Large intestine (tissue), 12 donors: ENCODE measurements at places on chromosomes 3 and 15. TPM values are rescaled to one million over a fixed set of nuclear protein-coding genes. Genes with fewer than 3 reads are reported as not detected.
A peak's percentile ranks its signal among the peaks of the same experiment; 100 is the strongest.

- no peaks in the 10 kb centered on the region for H3K36me3 ChIP-seq
- H3K4me3 ChIP-seq, result no peak overlapping the region
- DNase-seq, result no peak
- H3K27me3 ChIP-seq, result no peaks in the 10 kb centered on the region
- no peak overlapping the region for H3K27ac ChIP-seq
Measured at GRCh38 chr3:82012775-82013174, 251.3 kb upstream of the GBE1 start.

GRCh38 chr15:61743345-61743909 is 316.8 kb downstream of the VPS13C start:
- H3K27me3 ChIP-seq, result no peaks in the 10 kb centered on the region
- H3K4me3 ChIP-seq, result no peak overlapping the region
- no peak for DNase-seq
- no peak overlapping the region for H3K27ac ChIP-seq
- no peaks in the 10 kb centered on the region for H3K4me1 ChIP-seq

GRCh38 chr3:66361356-66361755 is 139.5 kb downstream of the LRIG1 start:
- DNase-seq, result no peak
- no peaks in the 10 kb centered on the region for H3K27me3 ChIP-seq
- no peaks in the 10 kb centered on the region for H3K36me3 ChIP-seq
- H3K4me1 ChIP-seq, result peaks cover 7% of the 10 kb centered on the region
- H3K4me3 ChIP-seq, result no peak overlapping the region
- no peak overlapping the region for H3K27ac ChIP-seq

- H3K27me3 ChIP-seq, result no peaks in the 10 kb centered on the region
- no peaks in the 10 kb centered on the region for H3K4me1 ChIP-seq
- peaks cover 5% of the 10 kb centered on the region for H3K36me3 ChIP-seq
- no peak overlapping the region for H3K4me3 ChIP-seq
- peak; percentile 50 for DNase-seq
Measured at GRCh38 chr15:99306694-99307338, 55.5 kb downstream of the LRRC28 start.

DNA sequence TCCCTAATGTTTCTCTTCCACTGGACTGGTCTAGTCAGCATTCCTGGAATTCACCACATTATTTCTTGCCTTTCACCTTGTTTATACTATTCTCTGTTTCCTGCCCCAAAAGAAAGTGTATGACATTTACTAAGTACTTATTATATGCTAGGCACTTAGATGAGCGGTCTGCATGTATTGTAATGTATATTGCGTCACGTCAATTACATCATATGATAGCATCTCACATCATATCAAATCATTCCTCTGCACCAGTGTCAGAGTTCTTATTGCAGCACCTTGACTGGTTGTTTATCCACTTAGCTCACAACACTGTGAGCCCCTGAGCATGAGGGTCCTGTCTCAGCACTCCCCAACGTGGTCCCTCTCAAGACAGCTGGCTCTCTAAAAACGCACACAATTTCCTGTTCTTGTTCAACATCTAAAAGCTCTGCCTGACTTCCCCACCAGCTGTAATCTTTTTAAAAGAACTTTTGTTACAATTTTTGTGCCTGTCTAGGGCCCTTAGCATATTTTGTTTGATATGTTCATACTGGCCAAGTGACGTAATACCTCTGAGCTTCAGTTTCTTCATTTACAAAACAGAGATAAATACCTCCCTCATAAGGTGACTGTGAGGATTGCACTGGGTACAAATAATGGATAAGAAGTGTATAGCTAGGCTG is 58.8 kb downstream of the ARHGAP31 start:
- no peaks in the 10 kb centered on the region for H3K36me3 ChIP-seq
- H3K27me3 ChIP-seq, result no peaks in the 10 kb centered on the region
- no peak overlapping the region for H3K27ac ChIP-seq
- no peaks in the 10 kb centered on the region for H3K4me1 ChIP-seq
- H3K4me3 ChIP-seq, result no peak overlapping the region

GRCh38 chr3:186937017-186937875 is 6.9 kb downstream of the ST6GAL1 start:
- no peaks in the 10 kb centered on the region for H3K36me3 ChIP-seq
- no peak overlapping the region for H3K4me3 ChIP-seq
- H3K27me3 ChIP-seq, result no peaks in the 10 kb centered on the region

GRCh38 chr3:130925628-130926027 is 31.7 kb downstream of the ATP2C1 start:
- no peak for DNase-seq
- no peaks in the 10 kb centered on the region for H3K36me3 ChIP-seq

The PRICKLE2 gene
- polyA plus RNA-seq, result 10.5 TPM

The GNB4 gene
- 17.7 TPM for polyA plus RNA-seq

The ALAS1 gene
- polyA plus RNA-seq, result 37.2 TPM

- no peaks in the 10 kb centered on the region for H3K27me3 ChIP-seq
- peak; percentile 50 for DNase-seq
- H3K4me1 ChIP-seq, result no peaks in the 10 kb centered on the region
- no peak overlapping the region for H3K4me3 ChIP-seq
- no peaks in the 10 kb centered on the region for H3K36me3 ChIP-seq
Measured at GRCh38 chr3:101195951-101196713, 124.2 kb downstream of the IMPG2 start.

GRCh38 chr3:72214066-72214951 is 429.4 kb upstream of the PROK2 start:
- H3K27me3 ChIP-seq, result no peaks in the 10 kb centered on the region
- H3K4me3 ChIP-seq, result no peak overlapping the region

GRCh38 chr3:71304684-71305083 is 278.8 kb downstream of the FOXP1 start:
- DNase-seq, result peak; percentile 63
- peak overlapping the region; percentile 94 for H3K27ac ChIP-seq
- H3K4me3 ChIP-seq, result peak overlapping the region; percentile 46
- H3K36me3 ChIP-seq, result no peaks in the 10 kb centered on the region

DNA sequence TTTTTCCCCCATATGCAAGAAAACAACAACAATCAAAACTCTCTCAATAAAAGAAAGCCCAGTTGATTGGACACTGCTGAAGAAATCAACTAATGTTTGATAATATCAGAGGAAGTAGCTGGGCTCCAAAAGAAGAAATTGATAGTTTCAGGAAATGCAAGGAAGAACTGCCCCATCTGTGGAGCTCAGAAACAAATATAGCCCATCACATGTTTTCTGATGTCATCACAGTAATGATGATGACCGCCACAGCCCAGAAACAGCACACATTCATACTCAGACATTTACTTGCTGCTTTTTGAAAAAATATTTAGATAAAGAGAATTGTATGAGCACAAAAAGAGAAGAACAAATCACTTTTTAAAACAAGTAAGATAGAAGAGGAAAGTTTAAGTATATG is 67.6 kb downstream of the GOLIM4 start:
- no peak for DNase-seq
- no peaks in the 10 kb centered on the region for H3K4me1 ChIP-seq
- H3K36me3 ChIP-seq, result peaks cover 88% of the 10 kb centered on the region
- H3K4me3 ChIP-seq, result no peak overlapping the region

DNA sequence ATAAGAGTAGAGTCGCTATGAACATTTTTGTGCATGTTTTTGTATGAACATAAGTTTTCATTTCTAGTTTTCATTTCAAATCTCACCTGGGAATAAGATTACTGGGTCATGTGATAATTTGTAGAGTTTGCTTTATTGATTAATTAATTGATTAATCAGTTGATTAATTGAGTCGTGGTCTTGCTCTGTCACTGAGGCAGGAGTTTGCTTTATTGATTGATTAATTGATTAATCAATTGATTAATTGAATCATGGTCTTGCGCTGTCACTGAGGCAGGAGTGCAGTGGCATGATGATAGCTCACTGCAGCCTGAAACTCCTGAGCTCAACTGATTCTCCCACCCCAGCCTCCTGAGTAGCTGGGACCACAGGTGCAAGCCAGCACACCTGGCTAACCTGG is 111.6 kb downstream of the TCF12 start:
- no peaks in the 10 kb centered on the region for H3K4me1 ChIP-seq
- H3K27ac ChIP-seq, result no peak overlapping the region
- DNase-seq, result no peak
- no peaks in the 10 kb centered on the region for H3K27me3 ChIP-seq
- H3K4me3 ChIP-seq, result no peak overlapping the region

DNA sequence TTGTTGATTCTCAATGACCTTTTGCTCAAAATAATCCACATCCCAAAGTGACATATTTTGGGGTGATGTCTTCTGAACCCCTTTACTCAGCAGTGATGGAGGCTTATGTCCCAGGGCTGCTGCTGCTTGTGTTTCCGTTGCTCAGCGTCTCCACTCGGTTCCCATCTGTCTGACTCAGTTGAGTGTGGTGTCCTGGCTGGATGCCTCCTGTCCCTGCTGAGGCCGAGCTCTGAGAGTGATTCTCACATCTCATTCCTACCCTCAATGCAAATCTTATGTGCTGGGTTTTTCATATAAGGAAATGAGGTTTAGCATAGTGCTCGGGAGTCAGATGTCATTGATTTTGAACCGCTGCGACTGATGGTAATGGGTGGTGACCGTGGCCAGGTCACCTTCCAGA is 247.4 kb downstream of the GABRG3 start:
- no peaks in the 10 kb centered on the region for H3K36me3 ChIP-seq
- H3K27me3 ChIP-seq, result no peaks in the 10 kb centered on the region
- DNase-seq, result no peak
- no peaks in the 10 kb centered on the region for H3K4me1 ChIP-seq
- no peak overlapping the region for H3K27ac ChIP-seq

GRCh38 chr3:171977441-171977840 is 61.9 kb upstream of the FNDC3B start:
- DNase-seq, result no peak
- H3K27ac ChIP-seq, result no peak overlapping the region
- no peaks in the 10 kb centered on the region for H3K36me3 ChIP-seq

The FAM81A gene
- polyA plus RNA-seq, result 5.3 TPM

DNA sequence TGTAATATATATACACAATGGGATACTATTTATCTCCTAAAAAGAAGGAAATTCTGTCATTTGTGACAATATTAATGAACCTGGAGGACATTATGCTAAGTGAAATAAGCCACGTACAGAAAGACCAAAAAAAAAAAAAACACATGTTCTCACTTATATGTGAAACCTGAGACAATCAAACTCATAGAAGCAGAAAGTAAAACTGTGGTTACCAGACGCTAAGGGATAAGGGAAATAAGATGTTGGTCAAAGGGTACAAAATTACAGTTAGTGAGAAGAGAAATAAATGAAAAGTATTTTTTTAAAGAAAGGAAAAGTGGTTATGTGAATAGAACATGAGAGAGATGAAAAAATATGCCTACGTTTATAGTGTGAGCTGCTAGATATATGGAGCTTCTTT is 101.1 kb downstream of the CPNE4 start:
- H3K4me3 ChIP-seq, result no peak overlapping the region
- no peaks in the 10 kb centered on the region for H3K27me3 ChIP-seq
- no peaks in the 10 kb centered on the region for H3K36me3 ChIP-seq
- no peak for DNase-seq
- no peak overlapping the region for H3K27ac ChIP-seq

The BFSP2 gene
- polyA plus RNA-seq, result not detected

DNA sequence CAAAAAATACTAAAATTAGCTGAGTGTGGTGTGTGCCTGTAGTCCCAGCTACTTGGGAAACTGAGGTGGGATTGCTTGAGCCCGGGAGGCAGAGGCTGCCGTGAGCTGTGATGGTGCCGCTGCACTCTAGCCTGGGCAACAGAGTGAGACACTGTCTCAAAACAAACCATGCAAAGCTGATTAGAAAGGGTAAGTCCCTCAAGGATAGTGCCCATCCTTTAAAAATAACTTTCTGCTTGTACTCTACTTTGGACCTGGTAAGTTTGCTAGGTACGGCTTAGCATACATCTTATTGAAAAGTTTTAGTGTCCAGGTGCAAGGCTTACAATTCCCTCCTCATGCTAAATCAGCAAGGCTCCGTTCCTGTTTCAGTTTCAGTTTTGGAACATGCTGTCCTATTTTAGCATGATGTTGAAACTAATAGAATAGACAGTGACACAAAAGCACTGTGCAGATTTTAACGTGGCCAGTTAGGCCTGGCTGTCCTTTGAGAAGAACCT is 21.4 kb downstream of the FEM1B start:
- peak; percentile 60 for DNase-seq
- peaks cover 24% of the 10 kb centered on the region for H3K4me1 ChIP-seq
- peak overlapping the region; percentile 51 for H3K27ac ChIP-seq
- no peak overlapping the region for H3K4me3 ChIP-seq
- peaks cover 4% of the 10 kb centered on the region for H3K36me3 ChIP-seq
- H3K27me3 ChIP-seq, result no peaks in the 10 kb centered on the region

- H3K27me3 ChIP-seq, result no peaks in the 10 kb centered on the region
- no peak for DNase-seq
- H3K4me1 ChIP-seq, result peaks cover 12% of the 10 kb centered on the region
- no peak overlapping the region for H3K4me3 ChIP-seq
Measured at GRCh38 chr3:65352951-65353350, 665.2 kb upstream of the ADAMTS9 start.

DNA sequence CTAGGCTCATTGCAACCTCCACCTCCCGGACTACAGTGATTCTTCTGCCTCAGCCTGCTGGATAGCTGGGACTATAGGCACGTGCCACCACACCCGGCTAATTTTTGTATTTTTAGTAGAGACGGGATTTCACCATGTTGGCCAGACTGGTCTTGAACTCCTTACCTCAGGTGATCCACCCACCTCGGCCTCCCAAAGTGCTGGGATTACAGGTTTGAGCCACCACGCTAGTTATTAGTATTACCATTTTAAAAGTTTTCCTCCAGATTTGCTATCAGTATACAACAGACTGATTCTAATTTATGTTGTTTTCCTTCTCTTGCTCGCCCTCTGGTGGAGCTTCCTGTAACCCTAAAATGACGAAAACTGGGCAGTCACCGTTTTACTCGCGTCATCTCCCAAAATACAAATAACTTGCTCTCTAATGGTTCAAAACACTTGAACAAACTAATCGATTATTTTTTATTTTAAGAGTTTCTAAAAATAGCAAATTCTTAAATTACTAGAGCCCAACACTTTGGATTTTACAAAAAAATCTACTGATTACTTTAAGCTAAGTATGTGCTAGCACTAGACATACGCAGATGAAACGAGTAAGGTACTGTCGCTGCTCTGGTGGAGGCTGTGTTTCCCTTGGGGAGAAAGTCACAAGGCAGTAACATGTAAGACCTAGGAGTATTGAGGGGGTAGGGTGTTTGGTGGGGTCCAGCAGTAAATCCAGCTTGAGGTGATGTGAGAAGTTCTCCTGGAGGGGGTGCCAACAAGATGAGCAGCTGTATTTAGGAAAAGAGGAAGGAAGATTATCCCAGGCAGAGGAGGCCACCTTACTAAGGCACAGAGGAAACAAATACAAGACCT is 203.3 kb downstream of the MBNL1 start:
- no peaks in the 10 kb centered on the region for H3K4me1 ChIP-seq
- H3K27me3 ChIP-seq, result no peaks in the 10 kb centered on the region
- H3K36me3 ChIP-seq, result no peaks in the 10 kb centered on the region
- peak; percentile 18 for DNase-seq

- H3K36me3 ChIP-seq, result no peaks in the 10 kb centered on the region
- no peak for DNase-seq
- H3K27ac ChIP-seq, result no peak overlapping the region
- peaks cover 6% of the 10 kb centered on the region for H3K27me3 ChIP-seq
- no peak overlapping the region for H3K4me3 ChIP-seq
Measured at GRCh38 chr3:54056521-54056920, 65.8 kb upstream of the CACNA2D3 start.

GRCh38 chr15:43251185-43251870 is 15.4 kb downstream of the TGM5 start:
- H3K27ac ChIP-seq, result no peak overlapping the region
- no peaks in the 10 kb centered on the region for H3K4me1 ChIP-seq
- DNase-seq, result no peak
- H3K27me3 ChIP-seq, result peaks cover 8% of the 10 kb centered on the region

- peak; percentile 43 for DNase-seq
- H3K4me1 ChIP-seq, result peaks cover 20% of the 10 kb centered on the region
- H3K36me3 ChIP-seq, result no peaks in the 10 kb centered on the region
- no peak overlapping the region for H3K27ac ChIP-seq
Measured at GRCh38 chr15:38699633-38700230, 135.1 kb upstream of the RASGRP1 start.
